ENCODE measurements at places on chromosomes 12 and 14.

- no peak for DNase-seq
Observed at GRCh38 chr12:50196537-50196936, 29.4 kb upstream of the CERS5 start.

DNA sequence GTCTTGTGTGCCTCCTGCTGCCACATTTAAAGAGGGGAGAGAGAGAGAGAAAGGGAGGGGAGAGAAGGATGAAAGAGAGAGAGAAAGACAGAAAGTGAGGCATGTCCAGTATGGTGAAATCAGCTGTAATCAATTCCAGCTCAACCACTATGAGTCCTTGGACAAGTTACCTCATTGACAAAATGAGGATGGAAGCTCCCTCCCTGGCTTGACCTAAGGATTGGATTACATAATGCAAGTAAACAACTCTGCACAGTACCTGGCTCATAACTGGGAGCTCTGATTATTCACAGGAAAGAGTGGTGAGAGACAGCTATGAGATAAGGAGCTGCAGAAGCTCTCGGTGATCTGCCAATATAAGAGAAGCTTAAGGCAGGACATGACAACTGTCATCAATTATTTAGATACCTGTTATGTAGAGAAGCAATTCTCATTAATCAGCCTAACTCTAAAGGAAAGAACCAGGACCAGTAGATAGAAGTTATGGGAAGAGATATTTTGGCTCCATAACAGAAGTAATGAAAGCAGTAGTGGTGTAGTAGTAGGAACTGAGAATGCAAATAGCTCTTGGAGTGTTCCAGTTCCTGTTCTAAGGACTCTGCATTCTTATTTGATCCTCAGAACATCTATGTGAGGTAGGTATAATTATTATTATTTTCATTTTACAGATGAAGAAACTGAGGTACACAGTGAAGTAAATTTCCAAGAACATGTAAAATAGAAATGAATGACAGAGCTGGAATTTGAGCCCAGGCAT is 791.6 kb downstream of the DIO2 start:
- no peak for DNase-seq

DNA sequence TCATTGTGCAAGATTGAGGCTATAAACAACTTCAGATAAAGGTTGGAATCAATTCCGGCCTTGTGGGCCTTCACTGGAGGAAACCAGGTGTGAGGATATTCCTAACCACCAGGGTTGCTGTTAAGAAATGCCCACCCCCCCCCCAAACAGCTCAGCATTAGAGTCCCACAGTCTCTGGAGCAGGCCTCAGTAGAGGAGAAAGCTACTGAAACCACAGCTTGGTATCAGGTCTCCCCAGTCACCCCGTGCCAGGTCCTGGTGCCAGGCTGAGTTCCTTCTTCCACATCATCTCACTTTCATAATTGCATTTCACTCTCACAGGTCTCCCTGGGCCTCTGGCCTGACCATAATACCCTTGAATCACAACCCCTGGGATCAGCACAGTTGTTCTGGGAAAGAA is 12.5 kb downstream of the GALNT6 start:
- DNase-seq: no peak

DNA sequence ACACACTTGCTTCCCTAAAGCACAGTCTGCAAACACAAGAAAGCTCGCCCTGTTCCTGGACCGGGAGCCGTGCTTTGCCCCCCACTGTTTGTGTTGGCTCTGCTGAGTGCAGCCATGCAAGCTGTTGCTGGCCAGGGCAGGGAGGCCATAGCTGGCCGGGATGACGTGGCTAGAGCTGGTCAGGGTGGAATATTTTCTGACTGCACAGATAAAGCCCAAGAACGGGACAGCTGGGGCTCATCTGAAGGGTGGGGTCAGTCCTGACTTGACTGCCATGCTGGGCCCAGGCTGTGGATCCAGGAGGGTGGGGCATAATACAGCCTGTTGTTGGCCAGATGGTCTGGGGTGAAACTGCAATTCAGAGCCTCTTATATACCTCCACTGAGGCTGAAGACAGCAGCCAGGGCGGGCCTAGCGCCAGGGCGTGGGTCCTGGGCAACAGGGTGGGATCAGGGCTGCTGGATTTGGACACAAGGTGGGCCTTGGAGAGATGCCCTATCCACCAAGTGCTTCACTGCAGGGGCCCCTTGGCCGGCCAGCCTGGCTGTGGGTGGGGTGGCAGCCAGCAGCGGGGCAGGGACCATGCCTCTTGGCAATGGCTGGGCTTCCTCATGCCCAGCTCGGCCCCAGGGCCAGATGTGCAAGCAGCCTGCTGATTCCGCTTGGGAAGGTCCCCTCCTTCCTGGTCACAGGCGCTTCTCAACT is 14.8 kb downstream of the KMT5A start:
- no peak for DNase-seq

DNA sequence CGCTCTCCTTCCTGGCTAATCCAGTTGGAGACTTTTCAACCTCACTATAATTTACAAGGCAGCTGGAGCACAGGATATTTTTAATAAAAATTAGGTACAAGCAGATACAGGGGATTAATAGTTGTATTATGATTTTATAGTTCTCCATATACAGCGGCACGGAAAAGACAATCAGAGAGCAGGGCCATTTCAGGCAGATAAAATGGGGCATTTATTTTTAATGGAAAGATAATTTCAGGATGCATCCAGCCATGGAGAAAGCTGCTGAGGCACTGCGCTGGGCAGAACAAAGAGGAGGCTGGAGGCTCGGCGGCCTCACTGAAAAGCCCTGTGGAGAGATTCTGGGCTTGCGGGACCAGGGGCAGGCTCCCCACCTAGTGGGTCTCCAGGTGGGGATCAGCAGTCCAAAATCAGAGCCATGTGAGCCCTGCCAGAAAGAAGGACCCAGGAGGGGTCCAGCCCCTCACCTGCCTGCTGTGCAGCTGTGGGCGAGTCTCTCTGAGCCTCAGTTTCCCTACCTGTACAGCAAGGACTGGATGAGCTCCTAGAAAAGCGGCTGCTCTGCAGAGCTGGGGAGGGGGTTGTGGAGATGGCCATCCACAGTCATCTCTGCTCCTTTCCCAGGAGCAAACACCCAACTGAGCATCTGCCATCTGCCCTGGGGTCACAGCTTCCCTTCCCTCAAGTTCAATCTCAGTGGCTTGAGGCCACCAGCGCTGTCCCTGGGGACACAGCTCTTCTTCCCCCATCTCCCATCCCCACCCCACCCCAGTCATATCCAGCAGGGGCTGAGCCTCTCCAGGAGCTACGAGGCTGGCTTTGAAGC is 23.9 kb upstream of the C14orf180 start:
- peak; percentile 0 for DNase-seq

- DNase-seq: no peak
Observed at GRCh38 chr12:47787596-47788319, 14.7 kb downstream of the SLC48A1 start.

- no peak for DNase-seq
Observed at GRCh38 chr12:132190012-132190755, 45.9 kb downstream of the NOC4L start.

GRCh38 chr12:24307716-24308335 is 358.4 kb upstream of the SOX5 start:
- DNase-seq: peak; percentile 14

DNA sequence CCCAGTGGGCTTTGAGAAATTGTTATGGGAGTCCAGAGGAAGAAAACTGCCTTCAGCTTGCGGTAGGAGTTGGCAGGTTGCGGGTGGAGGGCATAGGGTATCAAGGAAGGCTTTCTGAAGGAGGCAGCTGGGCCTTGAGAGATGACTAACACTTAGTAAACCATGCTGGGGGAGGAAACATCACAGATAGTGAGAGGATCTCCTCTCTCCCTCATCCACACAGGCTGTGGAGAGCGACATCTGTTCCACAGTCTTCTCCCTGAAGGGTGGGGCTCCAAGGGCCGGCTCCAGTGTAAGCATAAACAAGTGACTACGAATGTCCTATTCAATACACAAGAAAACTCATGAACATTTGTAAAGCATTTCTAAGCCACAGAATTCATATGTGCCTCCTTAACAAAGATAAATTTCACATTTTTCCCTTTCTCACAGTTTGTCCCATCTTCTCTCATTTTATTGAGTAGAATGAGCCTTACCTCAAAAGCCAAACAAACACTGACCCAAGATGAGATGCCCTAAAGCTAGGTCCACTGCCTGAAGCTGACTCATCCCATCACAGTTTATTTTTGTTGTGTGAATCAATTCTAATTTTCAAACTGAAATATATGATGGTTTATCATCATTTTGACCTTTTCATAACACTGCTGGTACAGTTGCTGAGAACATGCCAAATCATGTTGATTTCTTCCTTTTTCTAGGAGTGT is 227.9 kb downstream of the SLC25A21 start:
- DNase-seq: no peak
